ENCODE measurements at places on chromosomes 2 and 18. TPM values are rescaled to one million over a fixed set of nuclear protein-coding genes. Genes with fewer than 3 reads are reported as not detected.
A peak's percentile ranks its signal among the peaks of the same experiment; 100 is the strongest.

DNA sequence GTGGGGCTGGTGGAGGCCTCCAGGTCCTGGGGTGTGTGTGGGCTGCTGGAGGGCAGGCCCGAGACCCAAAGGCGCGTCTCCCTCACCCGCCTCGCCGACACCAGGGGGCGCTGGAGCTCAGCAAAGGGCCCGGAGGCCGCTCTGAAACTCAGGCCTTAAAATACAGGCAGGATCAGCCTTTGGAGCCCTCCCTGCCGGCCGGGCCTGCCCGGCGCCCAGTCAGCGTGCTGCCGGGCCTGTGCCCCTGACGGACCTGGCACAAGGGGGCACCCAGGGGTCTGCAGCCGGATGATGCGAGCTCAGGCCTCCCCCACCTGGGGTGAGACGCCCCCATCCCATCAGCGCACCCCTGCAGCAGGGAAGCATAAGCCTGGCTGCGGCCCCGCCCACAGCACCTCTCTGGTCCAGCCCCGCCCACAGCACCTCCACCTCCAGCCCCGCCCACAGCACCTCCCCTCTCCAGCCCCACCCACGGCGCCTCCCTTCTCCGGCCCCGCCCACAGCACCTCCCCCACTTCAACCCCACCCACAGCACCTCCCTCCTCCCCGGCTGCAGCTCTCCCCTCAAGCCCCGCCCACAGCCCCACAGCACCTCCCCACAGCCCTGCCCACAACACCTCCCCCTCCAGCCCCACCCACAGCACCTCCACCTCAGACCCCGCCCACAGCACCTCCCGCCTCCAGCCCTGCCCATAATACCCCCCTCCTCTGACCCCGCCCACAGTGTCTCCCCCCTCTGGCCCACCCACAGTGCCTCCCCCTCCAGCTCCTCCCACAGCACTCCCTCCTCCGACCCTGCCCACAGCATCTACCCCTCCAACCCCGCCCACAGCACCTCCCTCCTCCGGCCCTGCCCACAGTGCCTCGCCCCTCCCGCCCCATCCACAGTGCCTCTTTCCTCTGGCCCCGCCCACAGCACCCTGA, 92.8 kb upstream of the OTOS start:
- peaks cover 34% of the 10 kb centered on the region for H3K4me1 ChIP-seq
- no peaks in the 10 kb centered on the region for H3K36me3 ChIP-seq
- H3K27ac ChIP-seq, result peak overlapping the region; percentile 93
- no peaks in the 10 kb centered on the region for H3K27me3 ChIP-seq
- H3K4me3 ChIP-seq, result peak overlapping the region; percentile 53
- peak; percentile 89 for DNase-seq

DNA sequence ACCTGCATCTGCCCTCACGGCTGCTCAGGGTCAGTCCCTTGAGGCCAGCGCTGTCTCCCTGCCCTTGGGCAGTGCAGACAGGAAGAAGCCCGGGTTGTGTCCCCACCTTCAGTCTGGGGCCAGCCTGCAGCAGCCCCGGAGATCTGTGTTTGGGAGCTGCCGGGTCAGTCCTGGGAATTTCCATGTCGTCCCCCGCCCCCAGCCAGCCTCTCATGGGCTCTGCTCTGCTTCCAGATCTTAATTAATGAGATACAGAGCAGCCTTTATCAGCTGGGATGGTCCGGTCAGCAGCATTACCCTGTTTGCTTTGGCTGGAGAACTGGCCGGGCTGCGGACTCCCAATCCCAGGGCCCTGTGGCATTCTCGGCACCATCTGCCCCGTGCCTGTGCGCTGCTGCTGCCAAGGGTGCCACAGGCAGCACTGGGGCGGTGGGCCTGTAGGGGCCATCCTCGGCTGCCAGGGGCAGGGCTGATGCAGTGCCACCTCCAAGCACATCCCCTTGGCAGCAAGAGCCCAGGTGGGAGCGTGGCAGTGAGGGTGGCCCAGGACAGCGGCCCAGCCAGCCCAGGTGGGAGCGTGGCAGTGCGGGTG, 2.4 kb downstream of the BOK start:
- no peak for DNase-seq
- H3K4me3 ChIP-seq, result no peak overlapping the region
- H3K4me1 ChIP-seq, result peaks cover 11% of the 10 kb centered on the region
- H3K27ac ChIP-seq, result no peak overlapping the region

DNA sequence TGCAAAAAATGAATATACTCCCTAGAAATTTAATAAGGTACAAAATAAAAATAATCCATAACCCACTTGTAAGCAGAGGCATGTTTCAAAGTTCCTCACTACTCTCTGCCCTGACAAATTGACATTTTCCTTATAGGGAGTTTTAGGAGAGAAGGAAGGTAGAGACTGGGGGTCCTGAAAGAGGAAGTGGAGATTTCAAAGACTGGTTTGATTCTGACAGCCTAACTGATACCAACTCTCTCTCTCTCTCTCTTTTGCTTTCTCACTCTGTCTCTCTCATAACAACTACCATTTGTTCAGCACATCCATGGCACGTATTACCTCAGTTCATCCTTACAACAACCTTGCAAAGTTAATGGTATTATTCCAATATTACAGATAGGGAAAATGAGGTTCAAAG, 18.6 kb downstream of the FZD7 start:
- H3K27me3 ChIP-seq, result no peaks in the 10 kb centered on the region
- no peaks in the 10 kb centered on the region for H3K36me3 ChIP-seq
- no peak overlapping the region for H3K4me3 ChIP-seq
- H3K4me1 ChIP-seq, result peaks cover 12% of the 10 kb centered on the region

DNA sequence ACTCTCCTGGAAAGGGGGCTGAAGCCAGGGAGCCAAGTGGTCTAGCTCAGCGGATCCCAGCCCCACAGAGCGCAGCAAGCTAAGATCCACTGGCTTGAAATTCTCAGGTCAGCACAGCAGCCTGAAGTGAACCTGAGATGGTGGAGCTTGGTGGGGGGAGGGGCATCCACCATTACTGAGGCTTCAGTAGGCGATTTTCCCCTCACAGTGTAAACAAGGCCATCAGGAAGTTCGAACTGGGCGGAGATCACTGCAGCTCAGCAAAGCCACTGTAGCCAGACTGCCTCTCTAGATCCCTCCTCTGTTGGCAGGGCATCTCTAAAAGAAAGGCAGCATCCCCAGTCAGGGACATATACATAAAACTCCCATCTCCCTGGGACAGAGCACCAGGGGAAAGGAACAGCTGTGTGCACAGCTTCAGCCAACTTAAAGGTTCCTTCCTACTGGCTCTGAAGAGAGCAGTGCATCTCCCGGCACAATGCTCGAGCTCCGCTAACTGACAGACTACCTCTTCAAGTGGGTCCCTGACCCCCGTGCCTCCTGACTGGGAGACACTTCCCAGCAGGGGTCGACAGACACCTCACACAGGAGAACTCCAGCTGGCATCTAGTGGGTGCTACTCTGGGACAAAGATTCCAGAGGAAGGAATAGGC, 282.3 kb upstream of the EPC2 start:
- no peaks in the 10 kb centered on the region for H3K27me3 ChIP-seq
- DNase-seq, result no peak
- no peaks in the 10 kb centered on the region for H3K4me1 ChIP-seq
- no peak overlapping the region for H3K4me3 ChIP-seq
- H3K27ac ChIP-seq, result no peak overlapping the region

DNA sequence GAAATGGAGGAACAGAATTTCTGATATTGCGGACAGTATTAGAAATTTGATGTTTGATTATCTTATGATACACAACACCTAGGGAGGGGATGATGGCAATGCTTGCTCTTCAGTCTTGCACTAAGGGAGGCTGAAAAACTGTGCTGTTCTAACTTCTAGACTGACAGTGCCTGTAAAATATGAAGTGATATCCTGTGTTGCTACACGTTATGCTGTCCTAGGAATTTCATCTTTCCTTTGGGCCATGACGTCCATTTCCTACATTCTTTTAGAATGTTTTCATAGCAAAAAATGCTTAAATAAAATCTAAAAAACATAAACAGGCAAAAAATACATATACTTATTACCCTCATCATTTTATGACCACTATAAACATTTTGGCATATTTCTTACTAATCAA, 55.3 kb downstream of the OSBPL1A start:
- no peak overlapping the region for H3K27ac ChIP-seq
- no peaks in the 10 kb centered on the region for H3K4me1 ChIP-seq
- H3K27me3 ChIP-seq, result no peaks in the 10 kb centered on the region
- DNase-seq, result no peak

The FAM237A gene
- not detected for total RNA-seq

The PID1 gene
- 10.6 TPM for total RNA-seq

The NOSTRIN gene
- 3.7 TPM for total RNA-seq
